Stimulated activated CD4-positive, alpha-beta T cell treated with anti-CD3 and anti-CD28 coated beads, Interleukin-4, amount 100 ng/mL, for 1 hour (primary cell): ENCODE measurements at places on chromosomes 1 and 21.

DNA sequence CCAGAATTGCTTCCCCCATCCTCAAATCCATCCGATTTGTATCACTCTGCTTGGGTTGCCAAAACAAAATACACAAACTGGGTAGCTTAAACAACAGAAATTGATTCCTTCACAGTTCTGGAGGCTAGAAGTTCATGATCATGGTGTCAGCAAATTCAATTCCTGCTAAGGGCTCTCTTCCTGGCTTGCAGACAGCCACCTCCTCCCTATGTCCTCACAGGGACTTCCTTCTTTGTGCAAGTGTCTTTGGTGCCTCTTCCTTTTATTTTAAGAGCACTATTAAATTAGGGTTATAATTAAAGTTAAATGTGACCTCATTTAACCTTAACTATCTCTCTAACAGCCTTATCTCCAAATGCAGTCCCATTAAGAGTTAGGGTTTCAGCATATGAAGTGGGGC lies 112.8 kb downstream of the PLPP3 start:
- no peak for DNase-seq

DNA sequence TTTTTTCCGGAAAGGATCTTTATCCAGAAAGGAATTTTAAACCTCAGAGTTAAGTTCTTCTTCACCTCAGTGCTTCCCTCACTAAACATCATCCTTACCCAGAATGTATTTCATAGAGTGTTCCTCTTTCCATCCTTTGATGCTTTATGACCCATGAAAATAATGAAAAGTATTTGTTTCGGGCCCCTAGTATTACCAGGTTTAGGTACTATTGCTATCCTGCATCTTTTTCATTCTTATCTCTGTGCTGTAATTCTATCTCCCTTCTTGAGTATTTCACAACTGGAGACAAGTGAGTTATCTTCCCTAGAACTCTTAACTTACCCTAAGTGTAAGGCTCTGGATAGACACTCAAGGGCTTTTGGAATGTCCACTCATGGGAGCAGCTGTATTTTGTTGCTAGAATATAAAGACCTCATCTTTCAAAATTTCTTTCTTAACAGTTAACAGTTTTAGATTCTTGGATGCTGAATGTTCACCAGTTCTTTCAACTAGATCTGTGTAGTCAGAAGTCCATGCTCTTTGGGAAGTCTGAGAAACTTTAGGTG lies 26.2 kb downstream of the UCK2 start:
- no peak for DNase-seq

GRCh38 chr1:180360333-180361075 lies 130.4 kb downstream of the LHX4 start:
- DNase-seq, result no peak

DNA sequence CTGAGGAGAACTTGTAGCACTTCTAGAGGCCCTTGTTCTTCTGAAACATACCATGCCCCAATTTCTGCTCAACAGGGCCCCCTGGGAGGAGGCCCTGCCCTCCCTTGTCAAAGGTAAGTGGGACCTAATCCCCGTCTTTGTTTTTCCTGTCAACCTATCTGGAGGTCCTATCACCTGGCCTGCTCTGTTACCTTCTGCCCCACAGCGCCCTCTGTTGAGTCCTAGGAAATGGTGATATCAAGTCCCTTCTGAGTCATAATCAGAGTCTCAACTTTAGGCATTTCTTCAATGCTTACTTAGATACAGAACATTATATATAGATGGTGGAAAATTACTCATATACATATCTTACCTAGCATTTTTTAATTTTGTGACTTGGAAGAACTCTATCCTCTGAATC lies 28.2 kb upstream of the FCRL4 start:
- no peak for DNase-seq

- no peak for DNase-seq
These were observed 40.9 kb downstream of the CCN1 start for GRCh38 chr1:85621430-85621829.
